AG08396 (cell line): ENCODE measurements at places on chromosomes 3 and 15.

GRCh38 chr15:69780981-69781380 lies 316.7 kb downstream of the TLE3 start:
- no peak for DNase-seq

- no peak for DNase-seq
These were observed 346.6 kb upstream of the RBMS3 start for GRCh38 chr3:28934126-28934813.

- no peak for DNase-seq
These were observed 1006.5 kb downstream of the TBL1XR1 start for GRCh38 chr3:176190755-176191154.

GRCh38 chr3:169542331-169542751 lies 121.2 kb downstream of the MECOM start:
- no peak for DNase-seq

GRCh38 chr3:39098473-39099000 lies 8.9 kb downstream of the GORASP1 start:
- DNase-seq, result no peak

- no peak for DNase-seq
These were observed 85.0 kb downstream of the RORA start for GRCh38 chr15:61144055-61144454.

DNA sequence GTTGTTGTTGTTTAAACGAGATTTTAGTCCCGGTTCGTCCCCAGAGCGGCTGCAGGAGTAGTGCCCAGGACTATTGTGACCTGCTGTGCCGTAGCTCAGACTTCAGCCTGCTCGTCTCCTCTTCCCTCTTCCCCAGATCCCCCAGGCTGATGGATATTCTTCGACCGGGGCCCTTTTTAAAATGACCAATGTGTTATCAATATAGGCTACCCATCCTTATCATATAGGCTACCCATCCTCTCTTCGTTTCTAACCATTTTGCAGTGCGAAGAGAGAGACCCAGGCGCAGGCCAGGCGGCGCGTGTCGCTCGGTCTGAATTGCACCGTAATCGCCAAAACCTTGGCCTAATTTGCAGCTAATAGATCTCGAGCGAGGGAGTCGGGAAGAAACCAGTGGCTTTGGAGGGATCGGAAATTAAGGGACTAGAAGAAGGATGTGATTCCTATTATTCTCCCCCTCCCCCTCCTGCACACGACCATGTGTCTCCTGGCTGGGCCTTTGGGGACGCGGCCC lies 23.0 kb downstream of the NR2F2 start:
- no peak for DNase-seq

DNA sequence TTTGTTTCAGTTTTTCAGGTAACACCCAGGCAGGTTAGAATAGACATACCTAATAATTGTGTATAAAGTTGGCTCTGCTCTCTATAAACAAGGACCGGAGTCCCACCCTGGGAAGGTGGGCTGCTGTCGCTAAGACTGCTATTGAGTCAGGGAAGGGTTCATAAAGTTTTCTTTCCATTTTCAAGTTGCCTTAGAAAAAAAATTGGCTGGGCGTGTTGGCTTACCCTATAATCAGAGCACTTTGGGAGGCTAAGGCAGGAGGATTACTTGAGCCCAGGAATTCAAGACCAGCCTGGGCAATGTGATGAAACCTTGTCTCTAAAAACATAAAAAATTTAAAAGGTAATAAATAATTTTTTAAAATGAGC lies 11.3 kb upstream of the PIAS1 start:
- no peak for DNase-seq

DNA sequence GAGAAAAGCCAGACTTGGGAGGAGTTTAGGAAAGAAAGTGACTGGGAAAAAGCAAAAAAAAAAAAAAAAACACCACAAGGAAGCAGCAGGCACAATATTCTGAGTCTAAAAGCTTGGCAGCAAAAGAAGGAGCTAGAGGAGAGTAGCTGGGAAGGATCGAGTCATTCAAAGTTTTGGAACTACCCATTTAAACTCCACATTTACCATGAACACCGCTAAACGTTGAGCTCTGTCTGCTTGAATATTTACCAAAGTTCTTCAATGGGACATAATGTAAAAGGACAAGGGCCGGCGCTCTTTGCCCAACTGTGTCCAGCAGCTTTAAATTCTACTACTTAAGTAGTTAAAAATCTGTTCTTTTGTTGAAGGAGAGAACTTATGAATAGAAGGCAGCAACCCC lies 481.9 kb downstream of the FOXP1 start:
- DNase-seq, result peak; percentile 15

- DNase-seq, result no peak
These were observed 48.3 kb upstream of the DNAJC13 start for GRCh38 chr3:132368962-132369361.

DNA sequence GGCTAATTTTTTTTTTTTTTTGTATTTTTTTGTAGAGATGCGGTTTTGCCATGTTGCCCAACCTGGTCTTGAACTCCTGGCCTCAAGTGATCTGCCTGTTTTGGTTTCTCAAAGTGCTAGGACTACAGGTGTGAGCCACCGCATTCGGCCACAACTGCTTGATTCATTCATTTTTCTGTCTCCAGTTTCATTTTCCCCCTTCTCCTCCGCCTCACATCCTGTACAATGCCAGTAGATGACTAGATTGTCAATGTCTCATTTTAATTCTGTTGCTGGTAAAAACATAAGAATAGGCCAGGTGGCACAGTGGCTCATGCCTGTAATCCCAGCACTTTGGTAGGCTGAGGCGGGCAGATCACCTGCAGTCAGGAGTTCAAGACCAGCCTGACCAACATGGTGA lies 12.0 kb upstream of the ZNF592 start:
- no peak for DNase-seq

GRCh38 chr3:139122221-139122581 lies 77.5 kb upstream of the PRR23C start:
- DNase-seq, result peak; percentile 62

DNA sequence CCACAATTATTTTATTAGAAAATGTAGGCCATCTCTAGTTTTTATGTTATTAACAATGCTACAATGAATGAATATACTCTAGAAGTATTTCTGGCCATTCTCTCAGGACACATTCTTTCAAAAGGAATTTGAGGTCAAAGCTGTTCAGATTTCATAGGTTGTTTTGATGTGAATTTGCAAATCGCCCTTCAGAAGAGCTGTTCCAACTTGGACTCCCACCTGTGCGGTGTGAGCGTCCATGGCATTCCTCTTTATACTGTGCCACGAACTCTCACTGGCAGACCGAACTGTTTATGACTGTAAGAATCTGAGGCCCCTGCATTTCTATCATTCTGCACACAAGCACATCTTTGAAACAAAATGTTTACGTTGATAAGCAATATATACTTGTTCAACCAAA lies 18.6 kb upstream of the SLC24A5 start:
- DNase-seq, result no peak

DNA sequence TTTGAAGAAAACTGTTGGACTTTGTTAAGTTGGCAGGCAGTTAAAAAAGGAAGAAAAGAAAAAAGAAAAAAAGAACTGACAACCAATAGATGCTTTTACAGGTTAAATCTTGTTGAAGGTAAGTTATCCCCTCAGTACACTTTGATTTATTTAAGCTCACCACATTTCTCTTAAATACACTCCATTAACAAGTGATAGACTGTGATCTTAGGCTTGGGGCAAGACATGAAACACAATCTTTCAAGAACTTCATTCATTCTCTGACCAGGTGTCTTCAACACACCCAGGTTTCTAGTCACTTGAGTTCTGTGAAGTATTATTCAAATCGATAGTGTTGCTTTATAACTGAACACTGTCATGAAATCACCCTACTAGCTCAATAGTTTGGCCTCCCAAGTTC lies 751.9 kb downstream of the ROBO1 start:
- no peak for DNase-seq

GRCh38 chr15:84844964-84845363 lies 27.8 kb downstream of the ALPK3 start:
- no peak for DNase-seq

DNA sequence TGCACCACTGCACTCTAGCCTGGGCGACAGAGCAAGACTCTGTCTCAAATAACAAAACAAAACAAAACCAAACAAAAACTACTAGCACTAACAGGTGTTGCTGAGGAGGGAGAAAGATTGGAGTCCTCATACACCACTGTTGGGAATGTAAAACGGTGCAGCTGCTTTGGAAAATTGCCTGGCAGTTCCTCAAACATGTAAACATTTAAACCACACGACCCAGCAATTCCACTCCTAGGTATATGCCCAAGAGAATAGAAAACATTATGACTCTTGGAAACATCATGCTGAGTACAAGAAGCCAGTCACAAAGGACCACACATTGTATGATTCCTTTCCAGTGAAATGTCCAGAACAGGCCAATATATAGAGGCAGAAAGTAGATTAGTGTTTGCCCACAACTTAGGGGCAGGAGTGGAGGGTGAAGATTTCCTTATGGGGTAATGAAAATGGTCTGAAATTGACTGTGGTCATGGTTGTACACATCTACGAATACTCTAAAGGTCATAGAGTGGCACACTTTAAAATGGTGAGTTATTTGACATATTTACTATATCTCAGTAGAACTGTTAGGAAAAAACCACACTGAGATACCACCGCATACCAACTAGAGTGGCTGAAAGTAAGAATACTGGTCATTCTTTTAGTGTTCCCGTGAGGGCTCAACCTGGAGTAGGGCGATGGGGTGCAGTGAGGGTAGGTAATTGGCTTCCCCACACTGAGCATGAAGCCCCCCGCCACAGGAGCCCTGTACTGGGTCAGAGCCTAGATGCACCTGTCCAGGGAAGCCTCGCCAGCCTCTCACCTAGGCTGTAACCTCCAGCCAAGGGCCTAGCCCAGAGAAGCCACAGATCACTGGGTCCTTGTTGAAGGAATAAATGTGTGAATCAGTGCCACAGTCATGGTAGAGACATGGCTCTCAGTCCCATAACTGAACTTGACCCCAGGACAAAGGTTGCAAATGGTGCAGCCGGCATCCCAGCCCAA lies 131.1 kb downstream of the NUP210 start:
- no peak for DNase-seq

DNA sequence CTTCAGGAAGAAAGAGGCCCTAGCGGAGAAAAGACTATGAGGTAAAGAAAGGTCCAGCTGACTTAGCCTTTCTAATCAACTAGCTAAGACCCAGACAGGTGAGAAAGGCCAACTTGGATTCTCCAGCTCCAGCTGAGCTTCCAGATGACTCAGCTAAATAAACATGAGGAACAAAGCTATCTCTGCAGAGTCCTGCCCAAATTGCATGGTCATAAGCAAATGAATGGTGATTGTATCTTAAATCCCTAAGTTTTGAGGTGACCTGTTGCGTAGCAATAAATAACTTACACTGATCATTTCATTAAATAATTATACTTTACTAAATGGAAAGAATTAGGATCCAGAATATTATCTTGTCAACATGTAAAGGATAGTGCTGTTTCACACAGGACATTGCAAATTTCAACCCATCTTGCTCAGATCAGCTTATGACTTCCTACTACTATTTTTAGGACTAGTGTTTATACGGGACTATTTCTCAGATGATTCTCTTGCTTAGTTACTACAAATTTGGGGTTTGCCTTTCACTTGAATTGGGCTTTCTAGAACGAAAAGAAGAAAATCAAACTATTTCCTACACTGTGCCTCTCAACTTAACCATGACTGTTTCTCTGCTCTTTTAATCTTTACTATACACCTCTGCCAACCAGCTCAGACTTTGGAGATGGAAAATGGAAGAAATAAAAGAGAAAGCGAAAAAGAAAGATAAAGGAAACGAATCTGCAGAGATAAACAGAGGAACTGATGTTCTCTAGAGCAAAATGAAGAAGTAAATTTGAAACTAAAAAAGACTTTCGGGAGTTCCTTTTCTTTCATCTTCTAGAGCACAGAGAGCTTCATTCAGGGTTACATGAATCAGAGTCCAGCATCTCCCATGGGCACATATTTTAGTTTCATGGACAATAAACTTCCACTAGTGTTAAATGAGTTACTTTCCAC lies 6.6 kb upstream of the ADGRG7 start:
- DNase-seq, result no peak

- DNase-seq, result no peak
These were observed 155.6 kb upstream of the GOLIM4 start for GRCh38 chr3:168251371-168251770.

GRCh38 chr3:11331101-11331500 lies 58.9 kb downstream of the ATG7 start:
- DNase-seq, result no peak

DNA sequence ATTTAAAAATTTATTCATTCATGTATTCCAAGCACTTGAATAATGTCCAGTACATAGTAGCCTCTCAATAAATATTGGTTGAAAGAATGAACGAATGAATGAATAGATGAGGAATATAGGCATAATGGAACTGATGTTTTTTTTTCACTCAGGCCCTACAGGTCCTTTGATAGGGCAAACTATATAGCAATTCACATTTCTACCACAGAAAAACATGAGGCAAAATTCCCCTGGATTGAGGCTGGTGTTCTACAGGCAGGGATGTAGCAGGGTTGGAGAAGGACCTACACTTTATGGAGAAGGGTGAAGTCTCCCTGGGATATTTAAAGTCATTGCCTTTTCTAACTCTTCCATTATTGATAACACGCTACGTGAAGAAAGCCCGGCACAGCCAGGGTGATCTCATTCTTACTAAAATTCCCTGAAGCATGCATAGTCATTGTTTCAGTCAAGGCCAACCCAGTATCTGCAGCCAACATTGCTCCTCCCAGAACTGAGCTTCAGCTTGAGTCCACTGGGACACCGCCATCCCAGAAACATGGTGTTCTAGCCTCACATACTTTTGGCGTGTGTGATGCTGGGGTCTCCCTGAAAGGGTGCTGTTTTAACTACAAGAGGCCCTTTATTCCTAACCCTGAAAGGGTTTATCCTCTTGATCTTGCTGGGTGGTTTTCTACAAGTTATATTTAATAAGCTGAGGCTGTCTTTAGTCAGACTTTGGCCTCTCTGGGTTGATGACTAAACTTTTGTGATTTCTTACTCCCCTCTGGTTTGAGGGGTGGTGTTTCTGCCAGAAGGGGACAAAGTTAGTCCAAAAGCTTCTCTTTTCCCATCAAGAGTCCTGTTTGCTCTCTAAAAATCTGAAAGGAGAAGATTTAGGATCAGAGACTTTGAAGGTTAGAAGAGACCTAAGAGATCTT lies 25.9 kb upstream of the FBN1 start:
- DNase-seq, result peak; percentile 72

DNA sequence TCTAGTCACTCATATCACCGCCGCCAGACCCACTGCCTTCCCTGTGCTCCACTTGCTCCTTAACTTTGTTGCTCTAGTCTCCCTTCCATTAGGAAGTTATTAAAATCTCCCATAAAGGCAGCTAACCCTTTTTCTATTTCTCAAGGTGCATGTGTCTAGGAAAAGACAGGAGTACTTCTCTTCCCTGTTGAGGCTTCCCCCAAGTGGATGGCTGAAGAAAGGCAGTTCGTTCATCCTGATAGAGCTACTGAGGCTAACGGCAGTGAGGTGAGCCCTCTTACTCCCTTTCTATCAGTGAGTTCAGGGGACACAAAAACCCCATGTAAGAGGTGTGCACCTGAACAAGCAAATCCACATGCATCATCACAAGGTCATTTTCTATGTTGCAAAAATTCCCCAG lies 397.8 kb downstream of the IGSF11 start:
- DNase-seq, result no peak
